ENCODE measurements at places on chromosomes 16 and 17. TPM values are rescaled to one million over a fixed set of nuclear protein-coding genes. Genes with fewer than 3 reads are reported as not detected.
A peak's percentile ranks its signal among the peaks of the same experiment; 100 is the strongest.

GRCh38 chr17:66309793-66310192, 7.4 kb downstream of the PRKCA start:
- DNase-seq: no peak

DNA sequence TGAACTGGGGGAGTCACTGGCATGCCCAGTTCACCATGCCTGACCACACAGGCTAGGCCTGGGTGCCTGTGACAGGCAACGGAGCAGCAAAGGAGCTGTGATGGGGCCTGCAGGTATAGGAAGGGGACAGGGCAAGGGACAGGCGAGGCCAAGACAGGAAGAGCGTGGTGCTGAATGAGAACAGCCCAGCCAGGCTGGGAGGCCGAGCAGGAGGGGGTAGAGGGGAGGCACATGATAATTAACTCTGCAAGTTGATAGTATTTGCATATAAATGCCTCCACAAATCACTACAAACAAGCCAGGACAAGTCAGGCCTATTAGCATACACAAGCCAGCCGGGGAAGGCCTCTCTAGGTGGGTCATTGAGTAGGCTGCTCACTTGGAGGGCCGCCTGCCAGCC, 7.8 kb downstream of the ZFHX3 start:
- peak; percentile 3 for DNase-seq

Gene SCNN1G
- total RNA-seq: 2.0 TPM

Gene ST6GALNAC1
- 1.3 TPM for total RNA-seq

- no peak for DNase-seq
Measured at GRCh38 chr17:44212507-44213402, 6.7 kb downstream of the UBTF start.

Gene CCT6B
- total RNA-seq: 4.8 TPM

Gene KRTAP2-3
- total RNA-seq: not detected

DNA sequence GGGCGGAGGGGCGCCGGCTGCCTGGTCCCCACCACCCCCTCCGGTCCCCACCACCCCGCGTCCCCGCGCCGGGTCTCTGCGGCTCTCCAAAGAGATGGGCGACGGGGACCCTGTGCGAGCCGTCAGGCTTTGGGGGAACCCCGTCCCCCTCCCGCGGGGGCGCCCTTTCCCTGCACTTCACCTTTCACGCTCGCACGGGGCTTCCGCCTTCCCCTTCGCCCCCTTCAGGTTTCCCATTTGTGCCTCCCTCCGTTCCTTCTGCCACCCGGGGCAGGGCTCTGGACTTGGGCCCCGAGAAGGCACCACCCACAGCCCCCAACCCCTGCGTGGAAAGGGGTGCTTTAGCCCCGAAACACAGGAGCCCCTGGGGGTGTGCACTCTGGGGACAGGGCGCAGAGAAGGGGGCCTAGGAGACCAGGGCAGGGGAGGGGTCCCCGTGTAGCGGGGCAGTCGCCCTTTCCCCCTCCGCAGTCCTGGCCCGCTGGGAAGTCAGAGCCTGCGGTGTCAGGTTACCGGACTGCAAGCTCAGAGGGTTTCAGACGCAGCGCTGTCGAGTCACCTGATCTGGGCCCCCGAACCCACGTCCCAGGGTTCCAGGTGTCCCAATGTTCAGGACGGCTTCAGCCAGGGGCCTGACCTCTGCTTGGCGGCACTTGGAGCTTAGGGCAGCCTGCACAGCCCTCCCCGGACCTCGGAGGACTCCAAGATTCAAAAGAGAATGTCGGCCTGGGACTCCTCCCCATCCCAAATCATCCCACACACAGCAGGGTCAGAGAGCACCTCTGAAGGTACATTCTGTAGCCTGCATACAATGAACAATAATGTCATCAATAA, 6.7 kb upstream of the CCDC92B start:
- no peak for DNase-seq

GRCh38 chr16:66475232-66475631, 48.1 kb downstream of the BEAN1 start:
- DNase-seq: no peak
